ENCODE measurements at places on chromosomes 2 and 18.

DNA sequence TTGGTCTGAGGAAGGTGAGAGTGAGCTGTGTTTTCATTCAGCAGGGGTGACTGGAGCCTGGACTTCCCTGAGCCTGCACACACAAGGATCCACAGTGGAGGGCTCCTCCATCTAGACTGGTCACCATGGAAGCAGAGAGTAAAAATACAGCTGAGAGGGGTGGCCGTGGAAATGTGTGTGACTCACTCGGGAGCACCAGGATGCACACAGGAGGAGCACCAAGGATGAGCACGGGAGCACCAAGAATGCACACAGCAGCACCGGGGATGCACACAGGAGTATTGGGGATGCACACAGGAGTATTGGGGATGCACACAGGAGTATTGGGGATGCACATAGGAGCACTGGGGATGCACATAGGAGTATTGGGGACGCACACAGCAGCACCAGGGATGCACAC, 365.2 kb upstream of the MYT1L start:
- DNase-seq: no peak

- DNase-seq: no peak
These were observed 86.0 kb upstream of the ITGA4 start for GRCh38 chr2:181371195-181371594.

DNA sequence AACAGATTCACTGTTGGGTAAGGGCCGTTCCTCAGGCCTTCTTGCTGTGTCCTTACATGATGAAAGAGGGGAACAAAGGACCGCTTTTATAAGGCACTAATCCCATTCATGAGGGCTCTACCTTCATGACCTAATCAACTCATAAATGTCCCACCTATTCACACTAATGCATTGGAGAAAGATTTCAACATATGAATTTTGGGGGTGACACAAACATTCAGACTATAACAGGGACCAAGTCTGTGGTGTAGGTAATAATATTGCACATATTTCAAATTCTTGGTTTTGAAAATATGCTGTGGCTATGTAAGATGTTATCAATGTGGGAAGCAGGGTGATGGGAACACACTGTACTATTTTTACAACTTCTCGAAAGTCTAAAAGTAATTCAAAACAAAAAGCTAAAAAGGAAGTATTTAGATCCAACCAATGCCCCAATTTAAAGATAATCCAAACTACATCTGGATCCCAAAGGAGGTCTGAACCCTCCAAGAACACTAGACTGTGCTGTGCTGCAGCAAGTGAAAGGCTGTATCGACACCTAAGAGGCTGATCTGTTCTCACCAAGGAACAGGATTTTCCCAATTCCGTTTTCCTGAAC, 82.4 kb upstream of the TGIF1 start:
- no peak for DNase-seq

DNA sequence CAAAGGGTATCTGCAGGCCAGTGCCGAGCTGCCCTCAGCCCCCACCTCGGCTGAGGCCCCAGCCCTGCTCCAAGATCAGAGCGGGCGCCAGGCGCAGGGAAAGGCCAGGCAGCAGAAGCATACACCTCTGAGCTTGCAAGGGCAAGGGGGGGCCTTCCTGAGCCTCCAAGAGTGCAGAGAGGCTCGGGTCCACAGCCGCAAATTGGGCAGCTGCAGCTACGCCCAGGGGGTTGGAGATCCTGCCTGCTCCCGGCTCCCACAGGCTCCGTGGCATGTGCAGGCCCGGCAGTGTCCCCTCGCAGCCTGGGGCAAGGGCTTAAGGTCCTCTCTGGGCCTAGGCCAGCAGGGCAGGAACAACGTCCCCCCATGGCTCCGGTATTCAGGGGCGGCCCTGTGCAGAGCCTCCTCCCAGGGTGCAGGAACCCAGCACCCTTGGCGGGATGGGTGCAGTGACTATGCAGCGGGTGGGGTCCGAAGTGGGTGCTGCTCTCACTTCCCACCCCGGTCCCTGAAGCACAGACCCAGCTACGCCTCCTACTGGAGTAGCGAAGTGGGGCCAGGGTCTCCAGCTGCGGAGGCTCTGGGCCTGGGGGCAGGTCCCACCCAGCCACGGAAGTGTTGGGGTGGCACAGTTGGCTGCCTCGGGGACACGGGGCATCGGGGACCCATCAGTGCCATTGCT, 120.2 kb upstream of the TMEFF2 start:
- no peak for DNase-seq

DNA sequence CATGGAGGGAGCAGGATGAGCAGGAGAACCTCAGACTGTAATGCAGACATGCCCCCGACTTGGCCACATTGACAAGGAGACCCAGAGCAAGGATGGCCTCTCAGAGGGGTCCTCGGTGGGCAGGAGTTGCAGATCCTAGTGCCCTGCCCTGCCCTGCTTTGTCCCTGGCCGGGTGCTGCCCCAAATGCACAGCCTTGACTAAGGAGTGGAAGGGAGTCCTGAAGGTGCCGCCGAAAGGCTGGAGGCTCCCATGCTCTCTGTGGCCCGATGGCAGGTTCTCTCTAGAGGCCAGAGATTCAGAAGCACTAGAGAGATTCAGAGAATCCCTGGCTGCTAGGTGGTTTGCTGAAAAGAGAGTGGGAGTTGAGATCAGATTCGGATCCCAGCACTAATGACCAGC, 64.4 kb downstream of the MARCO start:
- no peak for DNase-seq

GRCh38 chr2:12819103-12819475, 102.4 kb downstream of the TRIB2 start:
- no peak for DNase-seq

DNA sequence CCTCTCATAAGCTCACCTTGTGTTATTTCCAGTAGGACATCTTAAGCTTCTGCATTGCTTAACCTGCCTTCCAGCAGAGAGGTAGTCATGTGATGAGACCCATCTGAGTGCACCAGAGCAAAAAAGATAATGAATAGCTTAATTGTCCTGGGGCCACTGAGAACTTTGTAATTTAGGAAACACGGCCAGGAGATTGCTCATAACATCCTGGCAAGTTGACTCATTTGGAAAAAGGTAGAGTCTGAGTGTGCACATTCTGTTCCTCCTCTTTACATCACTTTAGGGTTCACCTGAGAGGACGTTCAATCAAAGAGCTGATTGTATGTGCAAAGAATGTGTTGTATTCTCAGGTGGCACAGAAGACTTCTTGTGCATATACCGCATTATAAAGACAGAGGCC, 830.2 kb upstream of the SOX11 start:
- no peak for DNase-seq

DNA sequence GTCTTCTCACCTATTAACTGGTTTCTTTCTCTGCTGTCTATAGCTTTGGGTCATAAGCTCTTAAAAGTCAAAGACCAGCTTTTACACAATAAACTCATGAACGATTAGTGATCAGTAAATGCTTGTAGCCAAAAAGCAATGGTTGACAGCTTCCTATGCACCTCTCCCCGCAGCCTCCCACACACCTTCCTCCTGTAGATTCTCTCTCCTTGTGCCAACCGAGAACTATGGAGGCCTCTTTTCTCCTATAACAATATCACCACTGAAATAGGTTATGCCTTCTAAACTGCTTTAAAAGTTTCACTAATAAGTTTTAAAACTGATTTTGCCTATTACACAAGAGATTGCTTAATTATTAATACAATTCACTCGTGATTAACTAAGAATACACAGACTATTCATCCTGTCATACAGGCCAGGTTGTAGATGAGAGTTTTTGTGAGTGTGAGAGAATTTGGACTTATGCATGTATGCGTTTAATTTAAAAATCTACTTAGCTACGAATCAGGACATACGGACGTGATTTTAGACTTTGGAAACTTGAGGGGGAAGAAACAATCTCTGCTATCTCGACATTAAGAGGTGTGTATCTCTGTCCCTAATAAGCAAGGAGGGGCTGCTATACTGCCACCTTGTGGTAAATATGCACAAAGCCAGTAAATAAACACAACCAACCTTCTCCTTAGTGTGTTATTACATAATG, 229.1 kb upstream of the RBBP8 start:
- no peak for DNase-seq

DNA sequence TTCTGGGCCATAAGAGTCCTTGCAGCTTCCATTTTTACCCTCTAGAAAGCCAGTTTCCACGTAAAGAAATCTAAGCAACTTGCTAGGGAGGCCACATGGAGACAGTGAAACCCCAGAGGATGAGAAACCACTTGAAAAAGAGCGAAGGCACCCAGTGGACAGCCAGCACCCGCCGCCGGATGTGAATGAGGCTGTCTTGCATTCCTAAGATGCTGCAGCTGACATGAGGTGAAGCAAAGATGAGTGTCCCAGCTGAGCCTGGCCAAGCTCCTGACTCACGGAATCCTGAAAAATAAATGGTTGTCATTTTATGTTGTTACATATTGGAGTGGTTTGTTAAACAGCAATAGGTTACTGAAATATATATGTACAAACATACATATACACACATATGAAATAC, 65.9 kb upstream of the STPG4 start:
- no peak for DNase-seq

DNA sequence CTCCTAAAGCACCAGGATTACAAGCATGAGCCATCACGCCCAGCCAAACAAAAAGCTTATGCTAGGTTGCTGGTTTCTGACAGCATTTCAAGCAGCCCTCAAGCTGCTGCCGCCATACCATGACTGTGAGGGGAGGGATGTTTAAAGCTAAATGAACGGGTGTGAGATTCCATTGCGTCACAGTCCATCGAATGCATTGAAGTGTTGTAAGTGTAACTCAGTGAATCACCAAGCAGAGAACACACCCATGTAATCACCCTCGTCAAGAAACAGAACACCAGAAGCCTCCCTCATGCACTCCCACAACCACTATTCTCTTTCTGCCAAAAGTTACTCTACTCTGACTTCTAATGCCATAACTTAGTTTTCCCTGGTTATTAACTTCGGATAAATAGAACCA, 32.8 kb upstream of the MC5R start:
- DNase-seq: no peak

GRCh38 chr2:25912851-25913695, 34.8 kb upstream of the ASXL2 start:
- DNase-seq: no peak

- no peak for DNase-seq
These were observed 866.8 kb downstream of the DSC3 start for GRCh38 chr18:30175621-30176225.

DNA sequence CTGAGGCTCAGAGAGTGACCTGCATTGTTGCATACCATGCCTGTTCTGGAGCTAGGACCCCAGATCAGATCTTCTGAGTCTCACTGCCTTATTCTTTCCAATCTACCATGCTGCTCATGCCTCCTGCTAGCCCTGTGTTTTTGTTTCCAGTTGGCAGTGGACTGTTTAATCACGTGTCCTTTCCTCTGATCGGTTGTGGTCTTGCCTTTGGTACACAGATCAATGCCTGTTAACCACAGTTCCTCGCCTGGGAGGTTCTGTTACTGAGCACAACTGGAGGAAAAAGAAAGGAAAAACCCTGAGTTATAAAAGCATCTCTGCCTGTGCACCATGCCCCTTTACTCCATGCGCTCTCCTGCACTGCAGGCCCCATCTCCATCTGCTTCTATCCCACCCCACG, 329.1 kb downstream of the SETBP1 start:
- DNase-seq: no peak

DNA sequence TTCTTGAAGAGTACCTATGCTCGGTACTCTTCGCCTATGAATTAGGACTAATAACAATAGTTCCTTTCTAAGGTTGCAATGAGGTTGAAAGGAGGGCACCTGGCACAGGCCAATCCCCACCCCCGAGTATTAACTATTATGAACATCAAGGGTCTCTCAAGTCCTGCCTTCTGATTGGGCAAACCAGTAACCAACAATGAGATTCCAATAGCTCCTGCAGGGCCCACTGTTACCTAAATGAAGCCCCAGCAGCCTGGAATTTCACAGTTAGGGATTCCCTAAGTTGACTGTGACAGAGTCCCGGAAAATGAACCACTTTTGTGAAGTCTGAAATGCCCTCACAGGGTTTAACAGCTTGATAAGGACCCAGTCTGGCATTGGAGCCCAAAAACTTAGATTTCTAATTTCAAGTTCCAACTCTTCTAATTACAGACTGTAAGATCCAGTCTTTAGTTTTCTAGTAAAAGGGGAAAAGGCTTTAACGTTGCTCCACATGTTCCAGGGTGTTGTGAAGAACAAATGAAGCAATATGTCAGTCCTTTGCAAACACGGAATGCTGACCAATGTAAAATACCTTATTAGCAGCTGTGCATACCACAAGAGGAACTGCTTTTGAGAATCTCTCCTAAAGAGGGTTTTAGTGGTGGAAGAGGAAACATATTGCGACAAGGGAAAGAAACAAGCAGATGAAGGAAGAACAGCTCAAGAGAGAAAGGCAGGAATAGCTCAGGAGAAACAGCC, 277.7 kb upstream of the MAP2 start:
- DNase-seq: no peak

DNA sequence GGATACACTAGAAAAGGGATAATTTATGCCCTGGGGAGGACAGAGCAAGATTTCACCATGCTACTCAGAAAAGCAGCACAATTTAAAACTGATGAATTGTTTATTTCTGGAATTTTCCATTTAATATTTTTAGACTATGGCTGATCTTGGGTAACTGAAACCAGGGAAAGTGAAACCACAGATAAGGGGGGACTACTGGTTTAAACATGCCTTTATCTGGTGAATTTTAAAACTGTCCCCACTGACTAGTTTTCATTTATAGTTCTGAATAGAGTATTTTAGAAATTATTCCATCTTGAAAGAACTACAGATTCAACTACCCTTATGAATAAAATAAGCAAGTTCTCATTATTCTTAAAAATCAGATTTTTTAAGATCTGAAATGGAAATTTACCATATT, 15.0 kb downstream of the NFU1 start:
- DNase-seq: no peak

GRCh38 chr2:85976106-85976920, 87.5 kb upstream of the ST3GAL5 start:
- no peak for DNase-seq

DNA sequence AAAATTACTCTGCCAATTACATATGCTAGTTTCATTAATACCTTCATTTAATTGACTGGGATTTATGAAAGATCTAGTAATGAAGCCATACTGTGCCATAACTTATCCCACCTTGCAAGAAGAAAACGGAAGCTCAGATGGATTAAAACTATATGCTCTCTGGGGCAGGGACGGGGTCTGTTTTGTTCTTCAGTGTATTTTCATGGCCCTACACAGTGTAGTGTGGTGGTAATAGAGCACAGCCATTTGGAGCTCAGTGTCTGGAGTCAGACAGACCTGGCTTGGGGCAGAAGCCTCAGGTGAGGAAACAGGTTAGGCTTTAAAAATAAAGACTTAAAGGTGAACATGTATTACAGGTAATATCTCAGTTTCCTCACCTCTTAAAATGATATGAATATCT, 62.3 kb downstream of the FIGN start:
- DNase-seq: no peak
